ENCODE measurements at places on chromosomes 11 and 22.

DNA sequence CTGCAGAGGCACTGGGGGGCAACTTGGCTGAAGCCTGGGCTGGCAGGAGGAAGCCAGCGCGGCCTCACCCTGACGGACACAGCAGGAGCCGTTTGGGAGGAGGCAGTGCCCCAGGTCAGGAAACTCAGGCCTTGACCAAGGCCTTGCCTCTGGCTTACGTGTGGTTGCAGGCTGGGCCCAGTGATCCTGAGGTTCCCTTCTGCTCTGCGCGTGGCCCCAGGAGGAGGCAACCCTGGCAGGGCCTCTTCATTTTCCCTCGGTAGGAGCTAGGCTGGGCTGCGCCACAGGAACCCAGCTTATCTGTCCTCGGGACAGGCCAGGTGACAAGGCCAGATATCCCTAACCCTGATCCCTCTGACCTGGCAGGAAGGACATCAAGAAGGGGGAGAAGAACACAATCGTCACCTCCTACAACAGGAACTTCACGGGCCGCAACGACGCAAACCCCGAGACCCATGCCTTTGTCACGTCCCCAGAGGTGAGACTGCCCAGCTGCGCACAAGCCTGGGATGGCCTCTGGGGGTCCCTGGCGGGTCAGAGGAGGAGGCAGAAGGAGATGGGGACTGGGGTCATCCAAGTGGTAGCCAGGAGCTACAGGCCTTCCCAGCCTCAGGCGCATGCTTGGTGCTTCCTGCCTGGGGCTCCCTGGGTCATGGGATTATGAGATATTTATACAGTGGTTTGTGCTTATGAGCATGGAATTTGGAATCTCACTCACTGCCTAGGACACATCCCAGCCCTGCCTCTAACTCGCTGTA, 20.6 kb downstream of the POLR3H start:
- DNase-seq: no peak

GRCh38 chr11:75802021-75802912, 12.7 kb upstream of the UVRAG start:
- no peak for DNase-seq

DNA sequence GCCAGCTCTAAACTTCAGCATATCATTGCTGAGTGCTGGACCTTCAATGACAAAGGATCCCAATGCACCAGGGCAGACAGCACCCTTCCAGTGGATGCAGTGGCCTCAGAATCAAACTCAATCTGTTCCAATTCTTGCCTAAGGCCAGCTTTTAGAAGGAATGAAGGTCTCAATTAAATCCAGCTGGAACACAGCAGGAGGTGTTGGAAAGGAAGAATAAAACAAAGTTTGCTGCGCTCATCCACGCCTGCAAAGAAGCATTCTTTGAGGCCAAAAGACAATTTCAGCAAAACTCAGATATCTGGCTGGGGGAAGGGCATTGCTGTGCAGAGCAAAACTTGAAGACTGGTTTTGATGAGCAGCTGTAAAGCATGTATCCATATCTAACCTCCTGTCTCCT, 120.7 kb downstream of the CCDC81 start:
- no peak for DNase-seq

DNA sequence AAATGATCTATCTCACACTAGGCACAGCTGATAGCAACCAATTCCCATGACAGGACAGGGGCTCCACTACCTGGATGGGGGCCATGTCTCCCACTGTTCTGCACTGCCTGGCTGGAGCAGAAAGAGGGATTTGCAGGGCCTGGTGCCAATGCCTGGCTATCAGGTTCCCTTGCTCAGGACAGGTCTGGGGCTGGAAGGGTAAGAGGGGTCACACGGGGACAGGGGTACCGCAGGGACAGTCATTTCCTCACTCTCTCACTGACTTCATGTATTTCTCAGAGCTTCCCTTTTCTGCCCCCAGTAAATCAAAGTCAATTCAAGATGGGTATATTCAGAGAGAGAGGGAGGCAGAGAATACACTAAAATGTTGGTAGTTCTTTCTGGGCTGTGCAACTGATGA, 119.1 kb upstream of the CSNK2A3 start:
- DNase-seq: no peak

GRCh38 chr11:15720460-15720859, 605.7 kb downstream of the INSC start:
- DNase-seq: no peak

Measured in right kidney (tissue), 9 donors.